Caki2 (cell line): ENCODE measurements at places on chromosomes 11 and 22.

- DNase-seq = no peak
Observed at GRCh38 chr22:37179622-37180420, 8.2 kb downstream of the C1QTNF6 start.

- DNase-seq = peak; percentile 27
Observed at GRCh38 chr11:121318848-121319834, 26.6 kb downstream of the SC5D start.

DNA sequence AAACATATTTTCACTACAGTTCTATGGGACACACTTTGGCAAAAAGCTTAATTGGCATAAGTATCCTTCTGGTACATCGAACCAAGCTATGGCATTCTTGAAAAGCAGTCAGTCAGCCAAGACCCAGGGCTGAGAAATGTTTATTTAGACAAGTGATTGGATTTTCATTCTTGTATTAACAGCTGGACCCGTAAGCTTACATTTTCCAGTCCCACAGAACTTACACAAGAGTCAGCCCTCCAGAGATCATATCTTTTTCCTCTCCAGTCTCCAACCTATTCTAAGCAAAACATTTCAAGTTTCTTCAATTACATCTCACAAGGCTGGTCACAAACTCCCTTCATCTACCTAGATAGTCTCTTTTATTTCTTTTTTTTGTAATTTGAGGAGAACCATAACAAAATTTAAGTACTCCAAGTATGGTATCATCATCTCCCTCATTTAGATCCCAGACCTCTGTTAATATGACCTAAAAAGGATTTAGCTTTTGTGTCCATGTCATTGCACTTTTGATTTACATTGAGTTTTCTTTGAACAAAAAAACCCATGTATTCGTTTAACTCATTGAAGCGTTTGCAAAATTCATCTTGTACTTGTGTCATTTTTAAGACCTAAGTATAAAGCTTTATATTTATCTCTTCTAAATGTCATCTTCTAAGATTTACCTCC is 67.9 kb upstream of the GRK3 start:
- DNase-seq = no peak

GRCh38 chr11:128776424-128777284 is 82.8 kb downstream of the FLI1 start:
- DNase-seq = no peak

DNA sequence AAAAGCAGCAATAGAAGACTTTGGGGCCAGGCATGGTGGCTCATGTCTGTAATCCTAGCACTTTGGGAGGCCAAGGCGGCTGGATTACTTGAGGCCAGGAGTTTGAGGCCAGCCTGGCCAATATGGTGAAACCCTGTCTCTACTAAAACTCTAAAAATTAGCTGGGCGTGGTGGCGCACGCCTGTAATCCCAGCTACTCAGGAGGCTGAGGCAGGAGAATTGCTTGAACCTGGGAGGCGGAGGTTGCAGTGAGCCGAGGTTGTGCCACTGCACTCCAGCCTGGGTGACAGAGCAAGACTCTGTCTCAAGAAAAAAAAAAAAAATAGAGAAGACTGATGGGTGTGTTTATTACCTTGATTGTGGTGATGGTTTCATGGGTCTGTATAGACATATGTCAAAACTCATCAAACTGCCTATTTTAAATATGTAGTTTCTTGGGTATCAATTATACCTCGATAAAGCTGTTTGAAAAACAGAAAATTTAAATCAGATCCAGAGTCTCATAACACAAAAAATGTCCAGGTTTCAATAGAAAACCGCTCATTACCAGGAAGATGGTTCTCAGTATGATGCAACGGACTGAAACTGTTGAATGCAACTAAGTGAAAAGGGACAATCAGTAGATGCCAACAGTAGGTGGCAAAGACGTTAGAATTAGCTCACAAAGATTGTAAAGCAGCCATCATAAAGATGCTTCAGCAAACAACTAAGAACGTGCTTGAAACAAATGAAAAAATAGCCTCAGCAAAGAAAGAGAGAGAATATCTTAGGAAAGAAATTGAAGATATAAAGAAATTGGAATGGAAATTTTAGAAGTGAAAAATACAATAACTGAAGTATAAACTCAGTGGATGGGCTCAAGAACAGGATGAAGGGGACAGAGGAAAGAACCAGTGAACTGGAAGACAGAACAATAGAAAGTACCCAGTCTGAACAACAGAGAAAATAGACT is 33.1 kb upstream of the SEPTIN5 start:
- no peak for DNase-seq

DNA sequence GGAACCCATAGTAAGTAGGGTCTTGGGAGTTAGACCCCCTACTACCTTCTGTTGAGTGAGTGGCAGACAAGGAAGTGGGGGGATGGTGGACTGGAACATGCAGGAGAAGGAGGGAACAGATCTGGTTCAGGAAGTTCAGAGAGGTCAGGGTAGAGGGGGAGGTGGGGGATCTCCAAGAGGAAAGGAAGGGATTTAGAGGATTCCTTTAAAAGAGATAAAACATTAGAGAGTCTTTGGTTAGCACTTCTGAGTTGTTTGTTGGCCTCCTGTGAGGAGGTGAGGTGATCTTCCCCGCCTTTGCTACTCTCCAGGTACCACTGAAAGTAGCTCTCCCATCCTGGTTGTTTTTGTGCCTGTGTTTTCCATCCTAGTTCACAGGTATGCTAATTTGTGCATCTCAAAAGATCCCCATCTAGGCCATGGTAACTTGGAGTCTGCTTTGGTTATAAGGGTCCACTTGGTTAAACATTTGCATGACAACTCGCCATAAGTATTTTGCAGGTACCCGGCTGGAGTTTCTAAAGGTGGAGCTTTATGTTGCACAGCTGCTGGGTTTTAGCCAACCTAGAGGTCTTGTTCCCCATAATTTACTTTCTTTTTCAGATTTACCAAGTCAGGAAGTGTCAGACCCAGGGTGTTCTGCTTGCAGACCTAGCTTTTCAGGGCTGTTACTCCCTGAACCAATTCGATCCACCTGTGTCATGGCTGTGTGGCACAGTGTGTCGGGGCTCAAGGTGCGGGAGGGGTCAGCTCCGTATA is 79.3 kb upstream of the SORL1 start:
- no peak for DNase-seq

DNA sequence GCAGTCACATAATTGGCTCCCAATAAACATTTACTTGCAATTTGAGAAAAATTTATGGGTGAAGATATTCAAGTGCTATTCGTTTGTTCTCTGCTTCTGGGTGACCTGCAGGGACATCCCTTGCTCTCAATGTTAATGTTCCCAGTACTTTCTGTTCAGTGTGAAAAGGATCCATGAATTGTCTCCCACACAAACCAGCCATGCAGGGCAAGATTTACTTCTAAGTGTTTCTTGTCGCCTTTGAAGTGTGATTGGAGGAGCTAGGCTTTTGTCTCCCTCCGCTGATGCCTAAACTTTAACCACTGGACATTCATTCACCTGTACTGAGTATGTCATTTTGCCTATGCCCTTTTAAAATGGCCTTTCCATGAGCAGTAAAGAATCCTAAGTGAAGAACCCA is 66.4 kb upstream of the ADA2 start:
- no peak for DNase-seq

- DNase-seq = peak; percentile 48
Observed at GRCh38 chr22:45600790-45601730, 70.6 kb upstream of the ATXN10 start.

GRCh38 chr11:1943977-1944376 is 3.2 kb upstream of the MRPL23 start:
- DNase-seq = no peak

GRCh38 chr11:1837171-1838076 is 1.4 kb upstream of the TNNI2 start:
- no peak for DNase-seq

- DNase-seq = peak; percentile 30
Observed at GRCh38 chr11:72585762-72586311, 88.4 kb downstream of the PDE2A start.

DNA sequence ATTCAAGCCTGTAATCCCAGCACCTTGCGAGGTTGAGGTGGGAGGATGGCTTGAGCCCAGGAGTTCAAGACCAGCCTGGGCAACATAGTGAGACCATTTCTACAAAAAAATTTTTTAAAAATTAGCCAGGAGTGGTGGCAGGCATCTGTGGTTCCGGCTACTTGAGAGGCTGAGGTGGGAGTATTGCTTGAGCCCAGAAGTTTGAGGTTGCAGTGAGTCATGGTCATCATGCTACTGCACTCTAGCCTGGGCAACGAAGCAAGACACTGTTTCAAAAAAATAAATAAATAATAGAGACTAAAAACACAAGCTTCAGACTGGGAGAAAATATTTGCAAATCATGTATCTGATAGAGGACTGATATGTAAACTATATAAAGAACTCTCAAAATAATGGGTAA is 33.2 kb downstream of the BTBD10 start:
- DNase-seq = peak; percentile 82

GRCh38 chr11:45056529-45056928 is 89.9 kb upstream of the PRDM11 start:
- no peak for DNase-seq

GRCh38 chr11:118928870-118929500 is 3.3 kb upstream of the BCL9L start:
- DNase-seq = peak; percentile 77

GRCh38 chr11:68839911-68840641 is 1.6 kb downstream of the CPT1A start:
- DNase-seq = no peak

GRCh38 chr11:45518833-45519535 is 146.4 kb downstream of the CHST1 start:
- no peak for DNase-seq

DNA sequence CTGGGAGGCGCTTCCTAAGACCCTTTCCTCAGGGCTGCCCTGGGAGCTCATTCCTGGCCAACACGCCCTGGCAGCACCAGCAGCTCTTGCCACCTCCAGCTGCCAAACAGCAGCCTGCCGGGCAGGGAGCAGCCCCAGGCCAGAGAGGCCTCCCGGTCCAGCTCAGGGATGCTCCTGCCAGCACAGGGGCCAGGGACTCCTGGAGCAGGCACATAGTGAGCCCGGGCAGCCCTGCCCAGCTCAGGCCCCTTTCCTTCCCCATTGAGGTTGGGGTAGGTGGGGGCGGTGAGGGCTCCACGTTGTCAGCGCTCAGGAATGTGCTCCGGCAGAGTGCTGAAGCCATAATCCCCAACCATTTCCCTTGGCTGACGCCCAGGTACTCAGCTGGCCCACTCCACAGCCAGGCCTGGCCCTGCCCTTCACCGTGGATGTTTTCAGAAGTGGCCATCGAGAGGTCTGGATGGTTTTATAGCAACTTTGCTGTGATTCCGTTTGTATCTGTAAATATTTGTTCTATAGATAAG is 7.6 kb downstream of the SLC39A13 start:
- peak; percentile 49 for DNase-seq

DNA sequence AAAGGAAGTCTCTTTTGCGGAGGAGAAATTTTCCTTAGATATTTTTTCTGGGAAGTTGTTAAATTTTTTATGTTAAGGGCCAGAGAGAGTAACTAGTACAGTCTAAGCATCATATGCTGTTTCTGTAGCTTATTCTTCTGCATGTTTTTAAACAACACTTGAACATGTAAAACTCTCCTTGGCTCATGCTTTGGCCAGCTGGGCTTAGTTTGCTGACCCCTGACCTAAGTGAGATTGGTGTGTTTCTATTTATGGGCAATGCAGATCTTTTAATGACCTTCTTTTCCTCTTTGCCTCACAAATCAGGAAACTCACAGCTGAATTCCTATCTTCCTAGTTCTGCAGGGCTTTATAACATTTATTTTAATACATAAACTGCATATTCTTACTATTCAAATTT is 942.5 kb downstream of the OPCML start:
- no peak for DNase-seq

DNA sequence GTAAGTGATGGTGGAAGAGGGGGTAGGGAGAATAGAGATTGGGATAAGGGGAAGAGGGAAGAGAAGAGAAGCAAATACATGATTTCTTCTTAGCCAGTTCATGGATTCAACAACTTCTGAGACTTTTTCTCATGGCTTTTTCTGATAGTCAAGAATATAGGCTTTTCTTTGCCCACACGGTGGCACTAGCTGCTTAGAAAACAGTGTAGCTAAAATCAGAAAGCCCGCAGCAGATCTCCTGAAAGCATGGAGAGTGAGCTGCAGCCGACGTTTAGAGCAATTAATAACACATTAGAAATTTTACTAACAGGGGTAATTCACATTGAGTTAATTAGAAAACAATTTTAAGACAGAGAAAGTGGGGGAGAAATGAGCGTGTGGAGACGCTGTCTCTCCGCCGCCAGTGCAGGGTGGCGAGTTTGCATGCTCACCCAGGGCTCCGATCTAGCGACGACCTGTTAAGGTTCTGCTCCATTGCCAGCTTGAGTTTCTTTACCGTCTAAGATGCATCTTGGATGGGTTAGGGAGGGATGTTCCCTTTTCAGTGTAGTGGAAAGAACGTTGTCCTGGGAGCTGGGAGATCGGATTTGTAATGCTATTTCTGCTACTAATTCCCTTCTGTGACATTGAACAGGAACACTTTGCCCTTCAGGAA is 3.3 kb upstream of the RAG1 start:
- DNase-seq = peak; percentile 18
